ENCODE measurements at places on chromosomes 5 and 9.

DNA sequence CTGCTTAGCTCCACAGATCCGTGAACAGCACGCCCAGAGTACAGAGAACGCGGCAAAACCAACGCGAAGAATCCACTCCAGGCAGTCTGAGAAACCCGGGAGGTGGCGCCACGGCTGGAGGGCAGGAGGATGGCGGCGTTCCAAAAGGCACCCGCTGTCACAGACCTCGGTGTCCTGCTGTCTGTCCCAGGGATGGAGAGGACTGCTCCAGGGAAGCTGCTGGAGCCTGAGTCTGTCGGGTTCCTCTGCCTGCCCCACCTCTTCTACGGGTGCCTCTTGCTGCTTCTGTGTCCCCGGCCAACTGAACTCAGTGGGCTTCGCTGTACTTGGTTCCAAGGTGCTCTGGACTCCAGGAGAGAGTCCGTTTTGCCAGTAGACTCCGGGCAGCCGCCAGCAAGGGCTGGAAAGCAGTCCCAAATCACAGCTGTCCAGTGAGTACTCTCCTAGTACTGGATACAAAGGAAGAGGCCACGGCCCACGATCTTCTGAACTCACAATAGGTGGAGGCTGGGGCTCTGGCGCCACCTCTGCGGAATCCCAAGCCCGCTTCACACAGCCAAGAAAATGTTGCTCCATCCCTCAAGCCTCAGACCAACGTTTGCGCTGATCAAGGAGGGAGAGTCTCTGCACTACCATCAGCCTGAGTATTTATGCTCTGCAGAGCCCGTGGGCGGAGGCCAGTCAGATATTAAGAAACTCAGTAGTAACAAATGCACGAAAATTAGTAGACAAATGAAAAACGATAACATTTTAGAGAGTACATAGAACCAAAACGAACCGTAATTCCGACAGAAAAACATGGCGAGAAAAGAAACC is 440 bp downstream of the ANXA2R start:
- peak; percentile 85 for DNase-seq

- DNase-seq: peak; percentile 67
Observed at GRCh38 chr5:38780945-38781344, 64.9 kb upstream of the OSMR start.

DNA sequence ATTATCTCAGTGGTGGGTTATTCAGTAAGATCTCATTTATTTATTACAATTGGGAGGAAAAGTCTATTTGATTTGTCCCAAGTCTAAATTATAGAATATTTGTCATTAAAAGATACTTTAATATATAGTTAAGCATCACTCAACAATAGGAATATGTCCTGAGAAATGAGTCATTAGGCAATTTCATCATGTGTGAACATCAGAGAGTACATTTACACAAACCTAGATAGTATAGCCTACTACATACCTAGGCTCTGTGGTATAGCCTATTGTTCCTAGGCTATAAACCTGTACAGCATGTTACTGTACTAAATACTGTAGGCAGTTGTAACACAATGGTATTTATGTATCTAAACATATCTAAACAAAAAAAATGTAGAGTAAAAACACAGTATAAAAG is 135.0 kb upstream of the RASA1 start:
- DNase-seq: no peak

DNA sequence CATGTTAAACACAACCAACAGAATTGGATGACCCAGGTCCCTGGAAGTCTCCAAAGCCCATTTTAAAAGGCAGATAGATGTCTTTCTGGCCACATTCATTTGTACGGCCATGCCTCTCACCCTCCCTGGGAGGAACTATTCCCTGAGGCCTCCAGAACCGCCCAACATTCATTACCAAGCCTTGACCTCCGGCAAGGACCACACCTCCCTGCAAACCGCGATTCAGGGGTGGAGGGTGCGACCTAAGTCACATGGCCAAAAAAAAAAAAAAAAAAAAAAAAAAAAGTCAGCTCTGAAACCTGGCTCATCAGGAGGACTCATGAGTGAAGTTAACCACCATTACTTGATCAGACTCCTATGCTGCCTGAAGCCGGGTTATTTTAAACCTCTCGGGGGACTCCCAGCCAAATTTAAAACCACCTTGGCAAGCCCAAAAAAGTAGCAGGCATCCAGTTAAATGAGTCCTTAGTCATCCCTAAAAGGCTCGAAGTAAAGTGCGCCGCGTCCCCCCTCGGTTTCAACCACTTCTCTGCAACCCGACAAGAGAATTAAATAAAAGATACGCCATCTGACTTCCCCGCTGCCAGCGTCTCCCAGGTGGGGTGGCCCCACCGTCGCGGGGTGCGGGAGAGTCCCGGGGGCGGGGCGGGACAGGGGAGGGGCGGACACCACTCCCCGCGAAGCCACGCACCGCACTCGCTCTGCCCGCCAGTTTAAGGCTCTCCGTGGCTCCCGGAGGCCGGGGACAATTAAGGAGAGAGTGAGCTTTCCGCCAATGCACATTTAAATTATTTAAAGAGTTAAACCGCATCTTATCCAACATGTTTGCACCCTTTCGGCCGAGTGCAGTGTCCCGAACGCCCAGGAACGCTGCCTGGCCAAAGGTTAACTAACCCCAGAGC is 2.3 kb downstream of the KLF9 start:
- DNase-seq: peak; percentile 52

- peak; percentile 68 for DNase-seq
Observed at GRCh38 chr5:111952555-111952954, 195.6 kb upstream of the NREP start.

GRCh38 chr5:112951124-112951702 is 25.4 kb upstream of the DCP2 start:
- no peak for DNase-seq

DNA sequence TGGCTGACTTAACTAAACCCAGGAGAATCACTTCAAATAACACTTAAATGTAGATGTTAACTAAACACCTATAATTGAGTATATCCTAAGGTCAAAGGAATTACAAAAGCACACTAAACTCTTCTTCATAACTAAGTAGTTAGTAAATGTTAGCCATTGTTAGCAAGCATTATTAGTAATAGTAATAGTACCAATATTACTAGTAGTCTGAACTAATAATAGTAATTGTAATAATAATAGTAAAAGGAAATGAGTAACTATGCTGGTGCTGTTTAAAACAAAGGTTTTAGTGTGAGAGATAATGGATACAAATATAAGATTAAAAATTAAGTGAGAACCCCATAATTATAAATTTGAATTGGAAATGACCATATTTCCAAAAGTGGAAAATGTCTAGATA is 641.9 kb upstream of the RORB start:
- no peak for DNase-seq

DNA sequence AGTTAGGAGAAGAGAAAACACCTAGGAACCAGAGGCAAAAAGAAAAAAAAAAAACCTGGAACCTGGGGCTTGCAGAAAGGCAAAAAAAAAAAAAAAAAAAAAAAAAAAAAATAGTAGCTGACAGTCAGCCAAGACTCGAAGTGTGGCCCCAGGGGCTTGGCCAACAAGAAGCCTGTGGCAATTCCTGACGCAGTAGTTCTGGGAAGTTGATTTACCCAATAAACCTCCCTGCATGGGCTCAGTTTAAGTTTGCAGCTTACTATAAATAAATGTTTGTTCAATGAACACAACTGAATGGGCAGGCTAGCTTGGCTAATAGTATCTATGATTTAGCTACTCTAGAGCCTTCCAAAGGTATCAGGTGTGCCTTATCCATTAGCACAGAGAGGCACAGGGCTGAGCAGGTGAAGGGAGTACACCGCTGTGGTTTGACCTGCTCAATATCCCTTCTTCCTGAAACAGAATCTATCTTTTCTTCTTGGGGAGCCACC is 21.3 kb upstream of the GLRX start:
- DNase-seq: no peak

- no peak for DNase-seq
Observed at GRCh38 chr5:8068078-8068477, 199.1 kb downstream of the MTRR start.

DNA sequence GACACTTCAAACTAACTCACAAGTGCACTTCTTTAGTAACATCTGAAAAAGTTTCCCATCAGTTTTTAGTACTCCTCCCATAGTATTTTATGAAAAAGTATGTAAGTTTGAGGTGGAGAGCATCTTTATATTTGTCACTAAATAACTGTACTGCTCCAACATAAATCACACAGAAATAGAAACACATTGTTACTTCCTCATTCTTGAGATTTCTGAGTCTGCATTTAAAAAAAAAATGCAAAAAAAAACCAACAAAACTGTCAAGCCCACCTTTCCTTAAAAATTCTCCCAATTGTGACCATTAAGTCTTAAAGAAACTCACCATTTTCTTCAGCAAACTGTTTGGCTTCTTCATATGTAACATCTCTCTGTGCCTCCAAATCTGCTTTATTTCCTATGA is 18.7 kb downstream of the RAB14 start:
- DNase-seq: no peak

- peak; percentile 76 for DNase-seq
Observed at GRCh38 chr5:71483355-71483754, 27.9 kb downstream of the BDP1 start.

DNA sequence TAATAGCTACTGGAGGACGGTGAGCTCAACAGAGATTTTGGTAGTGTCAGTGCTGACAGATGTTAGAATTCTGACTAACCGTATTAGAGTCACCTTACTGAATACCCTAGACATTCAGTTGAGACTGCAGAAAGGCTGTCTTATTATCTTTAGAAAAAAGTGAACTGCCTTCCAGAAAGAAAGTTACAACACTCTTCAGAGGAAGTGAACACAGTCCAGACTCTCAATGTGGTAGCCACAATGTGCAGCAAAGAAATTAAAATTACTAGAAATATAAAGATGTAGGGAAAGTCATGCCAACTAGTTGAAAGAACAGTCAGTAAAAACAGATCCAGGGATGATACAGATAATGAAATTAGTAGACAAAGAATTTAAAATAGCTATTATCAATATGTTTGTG is 47.1 kb upstream of the COL15A1 start:
- no peak for DNase-seq

DNA sequence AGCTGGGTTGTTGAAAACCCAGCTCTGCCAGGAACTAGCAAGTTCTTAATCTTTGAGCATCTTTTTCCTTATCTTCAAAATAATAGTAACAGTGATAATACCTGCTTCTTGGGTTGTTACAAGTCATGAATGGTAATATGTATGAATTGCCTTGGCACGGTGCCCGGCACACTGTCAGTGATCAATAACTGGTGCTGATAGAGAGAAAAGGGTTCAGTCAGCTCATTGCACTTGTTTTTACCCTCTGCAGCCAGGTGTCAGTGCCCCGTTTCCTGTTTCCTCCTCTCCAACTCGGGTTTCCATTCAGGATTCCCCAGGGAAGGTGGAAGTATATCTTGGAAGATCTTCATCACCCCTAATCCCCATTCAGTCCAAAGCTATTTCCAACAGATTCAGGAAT is 15.8 kb upstream of the NIPAL4 start:
- no peak for DNase-seq

GRCh38 chr5:126383246-126383645 is 40.0 kb upstream of the GRAMD2B start:
- peak; percentile 73 for DNase-seq

DNA sequence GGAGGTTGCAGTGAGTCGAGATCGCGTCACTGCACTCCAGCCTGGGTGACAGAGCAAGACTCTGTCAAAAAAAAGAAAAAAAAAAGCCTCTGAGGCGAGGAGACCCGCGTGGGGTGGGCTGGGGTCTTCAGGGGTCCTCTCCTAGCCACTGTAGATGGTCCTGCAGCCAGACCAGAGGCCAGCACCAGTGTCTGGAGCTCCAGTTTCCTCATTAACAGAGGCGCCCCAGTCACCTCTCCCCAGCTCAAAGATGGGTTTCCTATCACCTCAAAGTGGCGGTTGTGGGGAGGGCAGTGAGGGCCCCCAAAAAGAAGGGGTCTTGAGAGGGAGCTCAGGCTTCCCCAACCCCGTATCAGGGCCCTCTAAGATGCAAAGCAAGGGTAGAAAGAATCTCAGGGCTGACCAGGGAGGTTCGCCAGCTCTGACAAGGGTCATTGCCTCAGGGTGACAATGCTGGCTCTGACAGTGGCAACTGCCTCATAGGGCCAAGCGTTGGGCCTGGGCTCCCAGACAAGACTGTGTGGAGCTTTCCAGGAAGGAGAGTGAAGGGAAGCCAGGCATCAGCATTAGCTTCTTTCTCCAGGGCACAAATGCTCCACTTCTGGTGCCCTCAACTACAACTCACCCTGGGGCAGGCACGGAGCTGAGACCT is 15.0 kb downstream of the STK10 start:
- no peak for DNase-seq

DNA sequence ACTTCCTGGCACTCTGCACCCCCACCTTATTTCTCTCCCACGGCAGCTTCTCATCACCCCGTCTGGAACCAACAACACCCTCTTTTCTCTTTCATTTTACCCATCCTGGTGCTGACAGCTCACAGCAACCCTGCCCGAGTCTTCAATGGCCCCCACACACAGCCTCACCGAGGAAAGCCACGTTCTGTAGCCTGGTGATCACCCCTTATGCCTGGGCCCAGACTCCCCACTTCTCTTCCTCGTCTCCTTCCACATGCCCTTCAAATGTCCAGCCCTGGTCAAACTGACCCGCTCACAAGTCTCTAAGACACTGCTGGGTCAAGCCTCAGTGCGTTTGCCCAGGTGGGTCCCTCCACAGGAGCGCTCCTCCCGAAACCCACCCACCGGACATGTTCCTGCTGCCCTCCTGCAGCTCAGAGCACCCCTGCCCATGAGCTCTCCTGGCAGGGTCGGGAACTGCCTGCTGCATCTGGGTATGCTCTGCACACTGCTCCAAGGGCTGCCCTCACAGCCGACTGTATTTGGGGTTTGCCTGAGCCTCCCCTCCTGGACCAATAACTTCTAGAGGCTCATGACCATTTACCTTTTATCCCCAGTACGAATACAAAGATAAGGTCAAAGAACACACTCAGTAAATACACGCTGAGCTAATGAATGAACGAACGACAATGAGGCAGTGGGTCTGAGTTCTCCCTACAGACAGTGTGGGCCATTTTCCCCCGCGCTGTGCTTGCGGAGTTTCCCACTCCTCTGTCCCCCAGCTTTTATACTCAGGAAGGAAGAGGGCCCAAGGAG is 154.7 kb upstream of the PHYKPL start:
- DNase-seq: no peak

- no peak for DNase-seq
Observed at GRCh38 chr9:136013524-136014034, 52.4 kb upstream of the UBAC1 start.

- peak; percentile 74 for DNase-seq
Observed at GRCh38 chr9:99430301-99430700, 208.2 kb downstream of the SEC61B start.

GRCh38 chr5:136209346-136209910 is 16.5 kb upstream of the SMIM32 start:
- DNase-seq: no peak

DNA sequence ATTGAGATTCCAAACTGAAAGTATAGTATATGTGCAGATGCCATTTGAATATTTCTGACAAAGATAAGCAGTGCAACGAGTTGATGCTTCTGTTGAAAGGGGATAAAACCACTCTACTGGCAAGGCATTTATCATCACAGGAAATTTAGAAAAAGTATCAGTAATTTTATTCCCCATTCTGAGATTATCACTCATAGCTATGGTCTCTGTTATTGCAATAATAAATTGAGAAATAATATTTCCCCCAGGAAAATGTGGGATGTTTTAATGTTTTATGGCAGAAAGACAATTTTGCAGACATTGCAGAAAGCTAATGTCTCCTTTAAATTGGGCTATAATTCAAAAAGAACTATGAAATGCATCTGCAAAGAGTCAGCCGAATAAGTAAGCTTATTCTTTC is 1612.7 kb upstream of the ACO1 start:
- no peak for DNase-seq

All from fibroblast of skin of back (primary cell).